Epithelial cell of umbilical artery (primary cell): ENCODE measurements at places on chromosomes 16 and 17. TPM values are rescaled to one million over a fixed set of nuclear protein-coding genes. Genes with fewer than 3 reads are reported as not detected.

The TBC1D3C gene
- 0.32 TPM in 1 of 2 replicates, not detected in the other for total RNA-seq

The GAS7 gene
- under 0.01 and 0.32 TPM in 2 replicates for total RNA-seq

The CFAP52 gene
- total RNA-seq: not detected in 2 replicates

The TMEM238L gene
- not detected in 2 replicates for total RNA-seq

The PSMD3 gene
- 105 and 155 TPM in 2 replicates for total RNA-seq

The NPIPA7 gene
- 0.65 and 2.7 TPM in 2 replicates for total RNA-seq

The ELMO3 gene
- total RNA-seq: 1.3 and 1.5 TPM in 2 replicates

The DNAI2 gene
- not detected in 2 replicates for total RNA-seq

The ITGAX gene
- total RNA-seq: 0.76 and 1.3 TPM in 2 replicates

The MAP3K14 gene
- total RNA-seq: 1.3 and 2.6 TPM in 2 replicates

The NAGS gene
- 3.2 and 13.4 TPM in 2 replicates for total RNA-seq

The OR2C1 gene
- 0.15 TPM in 1 of 2 replicates, not detected in the other for total RNA-seq

The AHSP gene
- total RNA-seq: not detected in 2 replicates

The ACD gene
- total RNA-seq: 18.2 and 20.5 TPM in 2 replicates

The SMIM22 gene
- total RNA-seq: not detected in 2 replicates

The TP53TG3F gene
- total RNA-seq: not detected in 2 replicates

The TEX14 gene
- under 0.01 TPM in 1 of 2 replicates, not detected in the other for total RNA-seq

The SLFN12L gene
- 0.15 TPM in 1 of 2 replicates, not detected in the other for total RNA-seq

The C16orf89 gene
- not detected in 2 replicates for total RNA-seq
